LNCaP clone FGC (cell line): ENCODE measurements at places on chromosomes 7 and 10.

DNA sequence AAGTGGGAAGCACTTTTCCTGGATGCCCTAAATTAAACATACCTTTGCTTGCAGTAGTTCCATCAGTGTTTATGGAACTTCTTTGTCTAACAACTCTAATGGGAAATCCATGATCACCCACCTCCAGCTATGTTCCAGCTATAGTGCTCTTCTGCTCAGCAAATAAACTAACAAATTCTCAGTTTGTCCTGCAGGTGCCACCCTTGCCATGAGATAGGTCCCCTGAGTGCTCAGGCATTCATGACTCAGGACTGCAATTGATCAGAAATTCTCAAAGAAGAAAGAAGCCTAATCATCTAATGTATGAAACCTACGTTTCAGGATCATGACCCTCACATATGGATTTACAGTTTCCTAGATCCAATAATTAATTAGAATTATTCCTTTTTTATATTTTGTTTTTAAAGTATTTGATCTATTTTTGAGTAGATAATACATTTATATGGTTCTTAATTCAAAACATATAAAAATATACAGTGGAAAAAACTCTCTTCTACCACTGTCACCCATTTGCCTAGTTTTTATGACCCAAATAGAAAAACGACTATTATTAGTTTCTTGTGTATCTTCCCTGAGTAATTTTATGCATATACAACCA, 48.7 kb upstream of the DYNC1I1 start:
- DNase-seq, result peak; percentile 19

DNA sequence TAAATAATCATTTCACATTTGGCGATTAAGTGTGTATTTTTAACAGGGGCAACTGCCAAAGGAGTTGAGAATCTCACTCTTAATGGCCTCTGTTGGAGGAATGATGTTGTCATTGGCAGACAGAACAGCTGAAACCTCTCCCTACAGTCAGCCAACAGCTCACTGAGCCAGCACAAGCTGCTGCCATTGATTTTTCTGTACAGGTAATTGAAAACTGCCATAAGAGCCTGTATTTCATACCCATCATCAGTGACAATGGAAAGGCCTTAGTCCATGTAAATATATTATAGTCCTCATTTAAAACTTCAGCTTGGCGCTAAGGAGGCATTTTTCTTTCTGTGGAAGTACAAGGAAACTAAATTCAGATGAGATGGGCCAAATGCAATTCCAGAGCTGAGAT, 28.1 kb upstream of the PTN start:
- DNase-seq, result no peak

GRCh38 chr10:60573336-60573735, 183.7 kb upstream of the ANK3 start:
- no peak for DNase-seq

DNA sequence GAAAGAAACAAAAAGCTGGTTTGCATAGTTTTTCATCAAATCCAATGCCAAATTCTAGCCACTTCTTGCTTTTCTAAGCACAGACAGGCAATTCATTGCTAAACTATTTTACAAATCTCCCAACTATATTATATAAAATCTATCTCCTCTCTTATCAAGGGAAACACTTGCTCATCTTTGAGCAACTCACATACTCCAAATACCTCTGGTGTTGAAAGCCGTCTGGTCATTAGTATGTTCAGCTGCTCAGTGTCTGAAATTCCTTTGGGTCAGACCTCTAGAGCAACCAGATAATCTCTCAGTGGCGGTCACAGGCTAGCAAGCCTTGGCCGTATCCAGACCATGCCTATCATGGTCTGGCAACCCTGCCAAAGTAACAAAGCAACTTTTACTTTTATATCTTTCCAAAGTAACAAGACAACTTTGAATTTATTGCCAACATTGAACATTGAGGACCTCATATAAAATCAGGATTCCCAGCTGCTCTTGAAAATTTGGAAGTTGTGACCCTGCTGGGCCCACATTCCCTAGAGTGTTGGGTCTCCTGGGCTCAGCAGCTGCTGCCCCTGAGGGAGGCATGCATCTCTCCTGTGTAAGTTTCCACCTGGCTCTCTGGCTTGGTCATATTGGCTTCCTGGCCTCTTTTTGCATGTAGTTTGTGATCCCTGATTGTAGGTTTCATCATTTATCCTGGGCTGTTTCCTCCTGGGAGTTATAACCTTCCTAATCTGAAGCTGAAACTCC, 56.8 kb upstream of the LANCL2 start:
- DNase-seq, result no peak

DNA sequence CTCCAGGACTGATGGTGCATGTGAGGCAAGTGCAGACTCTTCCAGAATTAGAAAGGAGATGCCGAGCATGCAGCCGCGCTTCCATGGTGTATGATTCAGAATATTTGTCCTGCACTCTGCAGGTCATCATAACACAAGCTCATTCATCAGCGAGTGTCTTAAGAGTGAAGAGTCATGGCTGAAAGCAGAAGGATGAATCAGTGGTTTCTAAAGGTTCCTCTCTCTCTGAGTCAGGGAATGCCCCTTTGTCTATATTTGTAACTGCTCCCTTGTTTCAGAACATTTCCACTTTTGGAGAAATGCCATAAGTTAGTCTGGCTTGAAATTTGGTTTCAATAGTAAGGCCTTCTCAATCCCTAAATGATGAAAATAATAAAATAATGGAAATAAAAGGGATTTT, 52.3 kb downstream of the HECW1 start:
- no peak for DNase-seq

- no peak for DNase-seq
These were observed 5.4 kb downstream of the ATP6V1F start for GRCh38 chr7:128867842-128868623.

DNA sequence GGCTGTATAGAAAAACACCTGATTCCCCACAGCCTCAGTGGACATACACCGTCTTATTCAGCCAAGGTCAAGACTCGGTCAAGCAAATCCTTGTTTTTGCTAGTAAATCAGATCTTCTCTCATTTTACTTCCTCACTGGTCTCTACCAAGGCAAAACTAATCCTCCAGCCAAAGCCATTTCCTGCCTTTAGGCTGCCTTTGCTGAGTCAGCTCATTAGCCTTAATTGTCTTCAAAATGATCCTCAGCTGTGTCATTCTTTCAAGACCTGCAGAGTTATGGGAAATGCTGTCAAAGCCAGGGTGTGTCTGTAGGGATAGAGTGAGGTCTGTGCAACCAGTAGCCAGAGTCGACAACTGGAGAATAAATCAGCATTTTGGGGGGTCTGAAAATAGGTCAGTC, 107.2 kb upstream of the FAM180A start:
- no peak for DNase-seq
